Activated CD8-positive, alpha-beta T cell treated with anti-CD3 and anti-CD28 coated beads for 36 hours (primary cell): ENCODE measurements at places on chromosomes 1 and 21. TPM values are rescaled to one million over a fixed set of nuclear protein-coding genes. Genes with fewer than 3 reads are reported as not detected.

- no peak for DNase-seq
Measured at GRCh38 chr1:60280256-60280655, 206.7 kb upstream of the C1orf87 start.

DNA sequence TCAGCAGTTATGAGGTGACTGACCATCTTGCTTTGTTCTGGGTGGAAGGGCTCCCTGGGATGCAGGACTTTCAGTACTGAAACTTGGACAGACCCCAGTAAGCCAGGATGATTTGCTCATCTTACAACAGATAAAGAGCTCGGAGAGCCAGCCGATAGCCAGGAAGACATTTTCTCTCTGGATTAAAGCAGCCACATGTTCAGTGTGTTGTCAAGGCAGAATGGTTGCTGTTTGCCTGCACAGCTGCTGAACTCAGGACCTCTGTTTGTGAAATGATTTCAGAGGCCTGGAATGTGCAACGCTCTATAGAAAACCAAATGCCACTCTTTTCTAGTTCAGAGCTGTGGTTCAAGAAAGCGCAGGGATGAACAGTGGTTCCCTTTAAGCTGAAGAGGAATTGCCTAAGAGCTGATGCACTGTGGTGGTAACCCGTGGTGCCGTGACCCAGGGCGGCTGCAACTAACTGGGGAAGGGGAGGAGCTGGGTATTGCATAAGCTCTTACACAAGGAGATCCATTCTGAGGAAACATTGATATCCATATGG is 40.7 kb downstream of the CASQ2 start:
- no peak for DNase-seq

DNA sequence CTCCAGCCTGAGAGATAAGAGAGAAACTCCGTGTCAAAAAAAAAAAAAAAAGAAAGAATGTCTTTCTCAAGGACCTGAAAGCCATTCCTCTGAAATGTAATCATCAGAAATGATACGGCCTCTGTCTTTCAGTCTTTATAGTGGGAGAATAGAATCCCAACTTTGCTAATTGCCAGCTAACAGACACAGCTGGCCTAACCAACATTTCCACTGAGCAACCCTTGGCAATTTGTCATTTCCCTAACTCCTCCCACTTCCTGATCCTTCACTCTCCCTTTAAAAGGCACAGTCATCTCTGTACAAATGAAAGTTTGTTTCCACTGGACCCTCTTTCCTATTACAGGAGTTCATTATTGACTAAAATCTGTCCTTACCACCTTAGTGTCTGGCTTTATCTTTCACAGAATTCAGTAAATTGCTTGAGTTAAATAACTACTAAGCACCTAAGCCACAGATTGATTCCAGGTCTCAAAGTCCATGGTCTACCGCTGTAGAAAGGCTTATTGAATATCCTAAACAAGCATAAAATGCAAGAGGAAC is 4.3 kb upstream of the CBR1 start:
- DNase-seq = peak; percentile 44

GRCh38 chr1:212070720-212071302 is 35.3 kb downstream of the DTL start:
- no peak for DNase-seq

GRCh38 chr1:169604781-169605560 is 18.7 kb upstream of the F5 start:
- DNase-seq = peak; percentile 77

- DNase-seq = no peak
Measured at GRCh38 chr1:232571523-232571922, 58.4 kb downstream of the SIPA1L2 start.

DNA sequence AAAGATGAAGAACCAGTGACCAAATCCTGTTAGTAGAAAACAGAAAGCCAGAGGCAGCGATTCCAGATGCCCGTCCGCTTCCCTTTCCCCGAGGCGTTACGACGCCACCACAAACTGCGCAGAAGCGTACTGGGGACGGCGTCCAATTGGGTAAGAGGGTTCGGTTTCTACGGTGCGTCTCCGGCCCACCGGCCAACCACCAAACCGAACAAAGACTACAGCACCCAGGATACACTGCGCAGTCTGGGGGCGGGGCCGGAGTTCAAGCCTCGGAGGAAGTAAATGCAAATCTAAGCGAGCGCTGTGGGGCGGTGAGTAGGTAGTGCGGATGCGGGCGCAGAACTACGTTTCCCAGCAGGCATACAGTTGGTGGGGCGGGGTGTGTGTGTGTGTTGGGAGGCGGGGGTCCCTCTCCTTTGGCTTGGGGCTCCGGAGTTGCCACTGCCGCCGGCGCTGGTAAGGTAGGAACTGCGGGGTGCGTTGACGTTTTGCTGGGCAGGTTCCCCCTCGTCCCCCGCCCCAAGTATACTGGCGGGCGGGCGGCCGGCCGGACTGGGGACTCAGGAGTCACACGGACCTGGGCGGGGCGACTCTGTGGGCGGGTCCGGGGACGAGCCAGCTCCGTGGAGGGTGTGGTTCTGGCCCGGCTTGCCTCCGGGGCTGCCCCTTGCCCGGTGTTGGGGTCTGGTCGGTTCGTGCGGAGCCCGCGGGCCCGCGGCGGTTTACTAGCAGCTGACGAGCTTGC is at the start of the genes SWT1 and TRMT1L:
SWT1 (plus strand) TSS at position 314 of the 745 bp plus-strand sequence. CDS start 3,675 bp downstream, outside the sequence.
TRMT1L (minus strand) TSS at position 100 of the 745 bp plus-strand sequence. CDS start 241 bp downstream, outside the sequence.
- peak; percentile 100 for DNase-seq

DNA sequence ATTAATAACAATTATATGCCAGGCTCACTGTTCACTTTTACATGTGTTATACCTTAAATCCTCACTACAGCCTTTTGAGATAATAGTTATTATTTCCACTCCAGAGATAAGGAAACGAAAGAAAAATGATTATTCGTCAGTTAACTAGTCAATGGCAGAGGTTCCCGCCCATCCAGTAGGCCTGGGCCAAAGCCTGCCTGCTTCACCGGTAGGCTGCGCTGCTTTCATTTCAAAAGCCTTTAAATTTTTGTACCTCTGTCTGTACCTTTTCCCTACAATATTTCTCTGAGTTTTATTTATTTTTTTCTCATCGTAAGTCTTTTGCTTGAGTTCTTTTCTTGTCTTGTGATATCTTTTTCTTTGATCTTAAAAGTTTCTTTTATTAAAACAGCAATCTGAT is 3.6 kb downstream of the GPR52 start:
- DNase-seq = no peak

DNA sequence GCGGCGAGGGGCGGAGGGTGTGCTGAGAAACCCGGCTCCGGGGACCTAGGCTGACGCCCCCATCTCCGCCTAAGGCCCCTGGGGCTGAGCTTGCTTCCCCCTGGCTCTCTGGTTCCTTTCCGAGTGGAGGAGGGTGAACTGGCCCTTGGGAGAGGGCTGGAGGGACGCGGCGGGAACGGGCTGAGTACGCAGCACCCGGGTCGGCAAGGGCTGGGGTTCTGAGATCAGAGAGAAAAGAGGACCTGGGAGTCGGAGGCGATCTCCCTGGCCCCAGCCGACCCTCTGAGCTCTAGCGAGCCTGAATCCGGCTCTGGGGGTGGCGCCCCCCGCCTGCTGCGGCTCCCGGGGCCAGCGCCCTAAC is 270.8 kb downstream of the FOXD2 start:
- DNase-seq = no peak

- DNase-seq = peak; percentile 24
Measured at GRCh38 chr1:225653463-225654276, 747 bp upstream of the ENAH start.

DNA sequence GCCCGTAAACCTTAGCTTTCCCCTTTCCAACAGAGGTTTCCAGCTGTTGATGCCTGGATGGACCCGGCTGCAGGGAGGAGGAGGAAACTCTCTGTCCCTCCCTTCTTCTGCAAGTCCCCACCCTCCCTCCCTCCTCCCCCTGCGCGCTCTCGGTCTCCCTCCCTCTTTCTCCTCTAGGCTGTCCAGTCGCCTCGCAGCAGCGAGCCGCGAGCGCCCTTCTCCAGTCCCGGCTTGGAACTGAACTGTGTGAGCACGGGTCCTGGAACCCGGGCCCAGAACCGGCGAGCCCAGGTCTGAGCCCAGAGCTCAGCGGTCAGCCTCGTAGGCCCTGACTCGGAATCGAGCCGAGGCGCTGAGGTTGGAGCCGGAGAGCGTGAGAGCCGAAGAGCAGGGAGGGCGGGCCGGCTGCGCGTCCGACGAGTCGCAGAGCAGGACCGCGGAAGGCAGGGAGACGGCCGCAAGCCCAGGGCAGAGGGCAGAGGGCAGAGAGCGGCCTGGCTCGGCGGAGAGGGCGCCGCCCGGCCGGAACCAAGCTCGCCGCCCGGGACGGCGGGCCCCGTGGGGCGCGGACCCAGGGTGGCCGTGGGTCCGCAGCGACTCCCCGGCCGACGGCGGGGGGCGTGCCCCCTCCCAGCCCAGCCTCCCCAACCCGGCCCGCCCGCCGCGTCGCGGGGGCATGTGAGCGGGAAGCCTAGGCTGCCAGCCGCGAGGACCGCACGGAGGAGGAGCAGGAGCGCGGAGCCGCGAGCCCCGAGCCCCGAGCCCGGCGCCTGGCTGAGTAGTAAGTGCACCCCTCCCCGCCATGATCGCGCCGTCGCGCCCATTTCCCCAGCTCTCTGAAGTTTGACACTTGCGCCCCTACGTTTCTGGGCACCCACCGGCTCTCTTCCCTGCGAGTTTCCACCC is at the start of gene SOX13:
SOX13 (plus strand) TSS at position 185 of the 906 bp plus-strand sequence. CDS start 39,801 bp downstream, outside the sequence.
- peak; percentile 23 for DNase-seq

DNA sequence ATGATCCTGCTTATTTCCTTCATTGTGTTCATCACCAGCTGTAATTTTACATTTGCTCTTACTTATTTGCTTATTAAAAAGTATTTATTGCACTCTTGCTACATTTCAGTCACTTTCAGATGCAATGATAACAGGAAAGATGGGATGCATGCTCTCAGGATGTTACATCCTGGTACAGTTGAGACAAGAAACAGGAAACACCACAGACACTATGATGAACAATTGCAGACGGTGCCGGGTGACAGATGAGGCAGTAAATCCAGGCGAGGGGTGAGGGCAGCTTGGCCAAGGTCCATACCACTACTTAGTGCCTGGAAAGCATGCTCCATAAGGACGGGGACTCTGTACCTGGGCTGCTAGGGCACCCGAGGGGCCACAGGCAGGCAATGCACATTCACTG is 156.6 kb upstream of the RAB4A start:
- DNase-seq = no peak

DNA sequence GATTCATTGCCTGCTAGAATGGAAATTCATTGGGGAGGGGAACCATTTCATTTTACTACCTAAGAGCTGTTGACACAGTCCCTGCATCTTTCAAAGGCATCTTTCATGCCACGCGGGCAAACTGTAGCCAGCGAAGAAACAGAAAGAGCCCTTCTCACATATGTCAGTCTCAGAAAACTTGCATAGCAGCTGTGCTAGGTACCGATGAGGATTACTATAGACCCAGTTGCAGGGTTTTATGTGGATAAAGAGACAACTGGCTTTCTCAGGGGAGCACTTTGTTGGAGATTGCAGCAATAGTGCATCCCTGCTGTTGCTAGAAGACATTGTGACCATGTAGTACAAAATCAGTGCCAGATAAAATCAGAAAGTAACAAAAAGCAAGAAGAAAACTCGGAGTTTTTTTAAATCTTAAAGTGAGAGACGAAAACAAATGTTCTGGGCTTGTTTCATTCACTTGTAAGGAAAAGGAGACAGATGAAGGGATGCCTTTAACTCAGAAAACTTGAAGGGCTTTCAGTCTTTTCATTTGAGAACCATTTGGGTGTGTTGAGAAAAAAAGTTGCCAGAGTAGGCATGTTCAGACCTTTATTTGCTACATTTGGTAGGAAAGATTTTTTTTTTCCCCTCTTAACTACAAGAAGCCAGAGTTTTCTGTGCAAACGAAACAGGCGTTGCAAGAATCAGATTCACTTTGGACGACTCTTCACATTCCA is 804.1 kb downstream of the USP25 start:
- DNase-seq = no peak

DNA sequence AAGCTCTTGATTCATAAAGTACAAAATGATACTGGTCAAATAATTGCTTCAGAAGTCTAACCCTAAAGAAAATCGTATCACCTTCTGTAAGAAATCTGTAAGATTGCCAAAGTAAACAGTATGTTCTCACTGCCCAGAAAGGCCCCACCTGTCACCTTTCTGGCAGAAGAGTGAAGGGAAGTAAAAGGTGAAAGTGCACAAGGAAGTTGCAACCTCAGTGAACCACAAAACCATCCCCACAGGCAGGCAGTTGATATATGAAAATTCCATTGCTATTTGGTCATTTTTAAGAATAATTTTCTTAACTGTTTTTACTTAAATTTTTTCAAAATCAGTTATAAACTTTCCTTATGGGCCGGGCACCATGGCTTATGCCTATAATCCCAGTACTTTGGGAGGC is 48.5 kb upstream of the FBXO28 start:
- DNase-seq = no peak

DNA sequence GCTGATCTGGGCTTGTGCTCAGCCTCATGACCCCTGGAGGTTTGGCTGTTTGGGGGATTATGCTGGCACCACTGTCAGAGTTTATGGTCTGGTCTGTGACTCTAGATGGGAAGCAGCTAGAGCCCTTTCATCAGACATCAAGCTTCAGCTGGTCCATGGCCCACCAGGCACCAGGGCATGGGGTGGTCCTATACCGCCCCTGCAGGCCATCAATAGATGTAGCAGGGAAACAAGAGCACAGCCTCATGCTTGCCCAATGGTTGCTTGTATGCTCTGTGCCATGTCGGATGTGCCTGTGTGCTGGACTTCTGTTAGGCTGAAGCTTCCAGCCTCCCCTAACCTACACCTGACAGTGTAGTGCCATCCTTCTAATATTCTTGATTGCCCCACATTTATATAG is 71.1 kb upstream of the CD34 start:
- DNase-seq = peak; percentile 22

GRCh38 chr1:53549287-53549686 is 90.1 kb downstream of the DMRTB1 start:
- no peak for DNase-seq

GRCh38 chr1:17306407-17306806 is 1.6 kb upstream of the PADI4 start:
- DNase-seq = no peak

- no peak for DNase-seq
Measured at GRCh38 chr1:6906783-6907182, 121.5 kb downstream of the CAMTA1 start.

- DNase-seq = peak; percentile 98
Measured at GRCh38 chr1:155061381-155062150, 2.0 kb upstream of the EFNA4 start.

- no peak for DNase-seq
Measured at GRCh38 chr1:223219318-223219635, 76.2 kb upstream of the TLR5 start.

SNAP47 gene
- 25.3 TPM for total RNA-seq

ANKRD35 gene
- 0.59 TPM for total RNA-seq

GSTM1 gene
- 47.9 TPM for total RNA-seq

BCL10 gene
- 32.3 TPM for total RNA-seq

TSPAN2 gene
- total RNA-seq = 0.74 TPM

MYOG gene
- total RNA-seq = not detected

TCHHL1 gene
- not detected for total RNA-seq

MEX3A gene
- total RNA-seq = 0.45 TPM

LCE1C gene
- total RNA-seq = not detected

CAPZA1 gene
- 230 TPM for total RNA-seq

LY9 gene
- total RNA-seq = 19.1 TPM
